ENCODE measurements at places on chromosomes 5 and 9. TPM values are rescaled to one million over a fixed set of nuclear protein-coding genes. Genes with fewer than 3 reads are reported as not detected.

SPATA24 gene
- total RNA-seq = 5.9 TPM

HNRNPH1 gene
- total RNA-seq = 634 TPM

RGS7BP gene
- total RNA-seq = not detected

PCDHA7 gene
- total RNA-seq = not detected

FREM1 gene
- not detected for total RNA-seq

CD180 gene
- not detected for total RNA-seq

PCDHAC1 gene
- total RNA-seq = not detected

GRCh38 chr5:95631991-95632675, 12.2 kb downstream of the GPR150 start:
- H3K36me3 ChIP-seq = peaks cover 7% of the 10 kb centered on the region
- peak overlapping the region; percentile 22 for H3K4me3 ChIP-seq
- peak overlapping the region; percentile 94 for H3K27ac ChIP-seq
- peaks cover 1% of the 10 kb centered on the region for H3K27me3 ChIP-seq
- H3K4me1 ChIP-seq = peaks cover 22% of the 10 kb centered on the region
- DNase-seq = peak; percentile 85

DNA sequence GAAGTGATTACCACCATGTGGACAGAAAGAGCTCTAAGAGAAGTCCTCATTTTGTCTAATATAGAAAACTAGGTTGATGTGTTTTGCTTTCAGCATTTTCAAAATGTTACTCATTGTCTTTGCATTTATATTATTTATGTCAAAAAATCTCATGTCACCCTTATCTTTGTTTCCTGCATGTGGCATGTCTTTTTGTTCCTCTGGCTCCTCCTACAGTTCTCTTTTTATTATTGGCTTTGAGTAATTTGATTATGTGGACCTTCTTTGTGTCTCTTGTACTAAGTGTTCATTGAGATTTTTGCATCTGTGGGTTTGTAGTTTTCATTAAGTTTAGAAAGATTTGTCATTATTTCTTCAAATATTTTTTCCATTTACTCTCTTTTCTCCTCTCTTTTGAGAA, 58.8 kb downstream of the GNG10 start:
- no peak overlapping the region for H3K4me3 ChIP-seq
- H3K27me3 ChIP-seq = no peaks in the 10 kb centered on the region
- H3K4me1 ChIP-seq = no peaks in the 10 kb centered on the region
- DNase-seq = no peak
- no peaks in the 10 kb centered on the region for H3K36me3 ChIP-seq

DNA sequence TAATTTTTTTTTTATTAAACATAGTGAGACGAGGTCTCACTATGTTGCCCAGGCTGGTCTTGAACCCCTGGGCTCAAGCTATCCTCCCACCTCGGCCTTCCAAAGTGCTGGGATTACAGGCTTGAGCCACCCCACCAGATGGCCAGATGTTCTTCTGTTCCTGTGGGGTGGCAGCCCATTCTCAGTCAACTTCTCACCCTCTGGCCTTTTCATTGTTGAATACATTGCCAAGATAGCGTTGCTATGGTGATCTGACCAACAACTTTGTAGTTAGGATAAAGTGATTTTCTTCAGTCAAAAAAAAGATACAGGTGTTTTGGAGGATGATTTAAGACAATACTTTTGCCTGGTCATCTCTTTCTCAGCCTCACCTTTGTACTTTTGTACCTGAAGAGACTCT, 109.1 kb downstream of the EGFLAM start:
- no peak for DNase-seq
- no peak overlapping the region for H3K27ac ChIP-seq
- peaks cover 2% of the 10 kb centered on the region for H3K27me3 ChIP-seq
- H3K36me3 ChIP-seq = no peaks in the 10 kb centered on the region
- peaks cover 9% of the 10 kb centered on the region for H3K4me1 ChIP-seq

- H3K27ac ChIP-seq = no peak overlapping the region
- H3K36me3 ChIP-seq = no peaks in the 10 kb centered on the region
- no peak for DNase-seq
- peaks cover 17% of the 10 kb centered on the region for H3K4me1 ChIP-seq
- H3K4me3 ChIP-seq = no peak overlapping the region
- H3K27me3 ChIP-seq = peaks cover 55% of the 10 kb centered on the region
These were observed 2.0 kb downstream of the LOX start for GRCh38 chr5:122076050-122076461.

GRCh38 chr5:150582241-150583109, 58.0 kb upstream of the SYNPO start:
- H3K4me3 ChIP-seq = no peak overlapping the region
- H3K36me3 ChIP-seq = no peaks in the 10 kb centered on the region

- H3K27me3 ChIP-seq = no peaks in the 10 kb centered on the region
- no peak for DNase-seq
- peak overlapping the region; percentile 86 for H3K4me3 ChIP-seq
- H3K27ac ChIP-seq = peak overlapping the region; percentile 86
- H3K4me1 ChIP-seq = peaks cover 19% of the 10 kb centered on the region
These were observed 1.0 kb downstream of the FAM200C start for GRCh38 chr5:160398806-160399205.

GRCh38 chr5:29367176-29367833, 1826.2 kb upstream of the CDH6 start:
- H3K4me3 ChIP-seq = no peak overlapping the region
- H3K27me3 ChIP-seq = no peaks in the 10 kb centered on the region
- H3K36me3 ChIP-seq = no peaks in the 10 kb centered on the region
- no peak for DNase-seq

DNA sequence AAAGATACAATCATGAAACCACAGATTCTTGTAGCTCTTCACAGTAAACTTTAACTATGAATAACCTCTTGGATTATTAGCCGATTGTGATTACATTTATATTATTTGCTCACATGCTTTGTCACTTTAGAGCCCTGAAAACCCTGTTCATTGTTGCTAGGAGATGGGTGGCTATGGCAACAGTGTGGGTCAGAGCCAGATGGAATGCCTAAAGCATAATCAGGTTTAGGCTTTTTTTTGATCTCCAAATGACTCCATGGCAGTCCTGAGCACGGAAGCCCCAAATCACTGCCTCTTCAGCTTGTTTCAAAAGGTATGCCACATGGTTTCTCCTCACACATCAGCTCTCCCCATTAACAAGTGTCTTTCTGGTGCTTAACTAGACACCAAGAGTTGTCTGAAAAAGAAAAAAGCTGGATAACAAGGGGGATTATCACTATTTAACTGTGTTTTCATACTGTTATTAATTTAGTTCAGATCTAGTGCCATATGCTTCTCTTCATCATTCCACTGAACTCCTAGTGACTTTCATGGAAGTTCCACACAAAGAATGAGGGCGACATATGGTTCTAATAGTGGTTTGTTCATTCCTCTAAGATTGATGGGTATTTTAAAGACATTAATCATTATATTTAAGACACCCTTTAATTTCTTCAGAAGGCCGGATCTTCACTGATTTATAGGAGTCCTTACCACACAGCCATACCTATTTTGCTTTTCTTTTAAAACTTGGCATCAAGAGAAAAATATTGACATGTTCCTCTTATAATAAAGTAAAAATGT, 88.8 kb upstream of the PAM start:
- no peak overlapping the region for H3K4me3 ChIP-seq
- H3K27me3 ChIP-seq = peaks cover 8% of the 10 kb centered on the region
- no peak for DNase-seq
- no peaks in the 10 kb centered on the region for H3K4me1 ChIP-seq
- H3K36me3 ChIP-seq = no peaks in the 10 kb centered on the region

DNA sequence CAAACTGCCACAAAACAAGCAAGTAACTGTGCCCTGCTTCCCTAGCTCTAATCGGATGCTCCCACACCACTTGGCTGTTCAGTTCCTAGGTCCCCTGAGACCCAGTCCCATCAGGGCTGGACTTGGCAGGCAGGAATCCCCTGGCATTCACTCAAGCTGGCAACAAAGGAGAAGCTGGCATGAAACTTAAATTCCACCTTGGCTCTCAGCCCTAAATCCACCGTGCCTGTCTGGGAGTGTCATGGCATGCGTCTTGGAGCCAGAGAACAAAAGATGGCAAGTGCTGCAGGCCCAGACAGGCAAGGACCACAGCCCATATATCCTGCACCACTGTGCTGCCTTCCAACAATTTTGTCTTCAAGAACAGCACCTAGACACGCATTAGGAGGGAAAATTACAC, 38.2 kb downstream of the ETF1 start:
- H3K4me1 ChIP-seq = no peaks in the 10 kb centered on the region
- no peak overlapping the region for H3K4me3 ChIP-seq
- DNase-seq = no peak
- no peak overlapping the region for H3K27ac ChIP-seq
- peaks cover 18% of the 10 kb centered on the region for H3K36me3 ChIP-seq
- H3K27me3 ChIP-seq = no peaks in the 10 kb centered on the region

DNA sequence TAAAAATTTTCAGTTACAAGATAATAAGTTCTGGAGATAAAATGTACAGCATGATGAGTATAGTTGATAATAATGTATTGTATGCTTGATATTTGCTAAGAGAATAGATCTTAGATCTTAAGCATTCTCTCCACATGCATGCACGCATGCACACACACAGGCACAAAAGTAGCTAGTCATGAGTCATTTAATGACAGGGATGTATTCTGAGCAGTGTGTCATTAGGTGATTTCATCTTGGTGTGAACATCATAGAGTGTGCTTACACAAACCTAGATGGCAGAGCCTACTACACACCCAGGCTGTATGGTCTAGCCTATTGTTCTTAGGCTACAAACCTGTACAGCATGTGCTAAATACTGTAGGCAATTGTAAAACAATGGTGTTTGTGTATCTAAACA, 124.2 kb downstream of the PTTG1 start:
- H3K4me1 ChIP-seq = peaks cover 41% of the 10 kb centered on the region
- peak; percentile 20 for DNase-seq
- H3K36me3 ChIP-seq = peaks cover 6% of the 10 kb centered on the region
- H3K4me3 ChIP-seq = no peak overlapping the region

Measured in activated CD4-positive, alpha-beta T cell treated with anti-CD3 and anti-CD28 coated beads for 36 hours (primary cell).